ENCODE measurements at places on chromosomes 16 and 17.

- DNase-seq, result no peak
Observed at GRCh38 chr16:50972876-50973275, 178.2 kb downstream of the SALL1 start.

GRCh38 chr16:19810817-19811731, 73.6 kb downstream of the GPRC5B start:
- peak; percentile 76 for DNase-seq

DNA sequence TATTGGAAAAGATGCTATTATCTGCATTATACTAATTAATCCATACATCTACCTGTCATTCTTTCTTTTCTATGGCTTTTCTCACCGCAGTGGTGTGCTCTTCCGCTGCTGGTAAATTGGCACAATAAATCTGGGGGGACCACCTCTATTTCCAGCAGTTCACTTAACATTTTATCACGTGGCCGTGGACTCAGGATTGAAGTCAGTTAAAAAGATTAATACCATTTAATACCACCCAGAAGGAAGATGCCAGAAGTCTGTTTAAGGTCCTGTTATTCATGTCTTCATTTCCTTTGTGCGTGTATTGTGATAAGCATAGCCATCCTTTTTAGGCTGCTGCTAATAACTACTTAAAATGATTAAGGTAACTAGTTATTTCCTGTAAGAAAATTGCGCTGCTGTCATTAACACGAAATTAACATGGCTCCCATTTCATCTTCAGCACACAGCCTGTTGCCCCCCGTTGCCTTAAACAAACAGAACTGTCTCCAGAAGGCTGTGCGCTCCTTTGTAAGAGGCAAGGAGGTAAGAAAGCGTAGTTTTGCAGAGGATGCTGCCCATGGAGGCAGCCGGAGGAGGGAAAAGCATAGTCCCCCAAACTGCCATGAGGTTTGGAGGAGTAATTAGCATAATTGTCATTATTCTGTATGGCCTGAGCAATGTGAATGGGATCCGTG, 414.4 kb downstream of the UTP18 start:
- DNase-seq, result no peak

- no peak for DNase-seq
Observed at GRCh38 chr16:5865236-5865635, 767.6 kb upstream of the EEF2KMT start.

GRCh38 chr16:57354311-57354710, 4.3 kb upstream of the CCL22 start:
- no peak for DNase-seq

- DNase-seq, result peak; percentile 70
Observed at GRCh38 chr16:10097271-10097670, 85.0 kb downstream of the GRIN2A start.

GRCh38 chr17:44473367-44473766, 29.8 kb downstream of the GPATCH8 start:
- peak; percentile 21 for DNase-seq

DNA sequence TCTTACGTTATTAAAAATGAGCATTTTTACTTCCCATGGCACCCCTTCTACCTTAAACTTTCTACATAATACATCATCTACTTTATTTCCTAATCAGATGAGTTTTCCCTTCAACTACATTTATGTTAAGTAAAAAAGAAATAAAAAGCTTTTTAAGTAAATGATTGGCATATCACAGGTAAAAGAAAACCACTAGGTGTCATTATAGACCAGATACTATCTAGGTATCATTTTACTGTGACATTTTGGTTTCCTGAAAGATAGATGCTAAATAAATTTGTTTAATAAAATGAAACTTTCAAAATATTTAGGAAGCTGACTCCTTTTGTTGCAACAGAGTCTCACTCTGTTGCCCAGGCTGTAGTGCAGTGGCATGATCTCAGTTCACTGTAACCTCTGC, 3.8 kb upstream of the CMTM1 start:
- DNase-seq, result no peak

DNA sequence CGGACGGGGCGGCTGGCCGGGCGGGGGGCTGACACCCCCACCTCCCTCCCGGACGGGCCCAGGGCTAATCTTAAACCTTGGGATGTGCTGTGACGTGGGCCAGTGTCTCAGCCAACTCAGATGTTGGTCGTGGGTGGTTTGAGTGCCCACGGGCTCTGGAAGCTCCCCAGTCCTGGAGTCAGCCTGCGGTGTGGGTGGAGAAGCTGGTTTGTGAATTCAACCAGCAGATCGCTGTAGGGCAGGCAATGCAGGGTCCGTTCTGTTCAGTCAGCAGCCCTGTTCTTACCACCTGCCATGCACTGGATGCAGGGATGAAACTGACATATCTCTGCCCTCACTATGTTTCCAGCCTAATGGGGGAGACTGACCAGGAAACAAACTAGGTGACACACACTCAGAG, 8.0 kb upstream of the ZNF500 start:
- DNase-seq, result no peak

- no peak for DNase-seq
Observed at GRCh38 chr16:58937661-58938060, 203.5 kb upstream of the GOT2 start.

DNA sequence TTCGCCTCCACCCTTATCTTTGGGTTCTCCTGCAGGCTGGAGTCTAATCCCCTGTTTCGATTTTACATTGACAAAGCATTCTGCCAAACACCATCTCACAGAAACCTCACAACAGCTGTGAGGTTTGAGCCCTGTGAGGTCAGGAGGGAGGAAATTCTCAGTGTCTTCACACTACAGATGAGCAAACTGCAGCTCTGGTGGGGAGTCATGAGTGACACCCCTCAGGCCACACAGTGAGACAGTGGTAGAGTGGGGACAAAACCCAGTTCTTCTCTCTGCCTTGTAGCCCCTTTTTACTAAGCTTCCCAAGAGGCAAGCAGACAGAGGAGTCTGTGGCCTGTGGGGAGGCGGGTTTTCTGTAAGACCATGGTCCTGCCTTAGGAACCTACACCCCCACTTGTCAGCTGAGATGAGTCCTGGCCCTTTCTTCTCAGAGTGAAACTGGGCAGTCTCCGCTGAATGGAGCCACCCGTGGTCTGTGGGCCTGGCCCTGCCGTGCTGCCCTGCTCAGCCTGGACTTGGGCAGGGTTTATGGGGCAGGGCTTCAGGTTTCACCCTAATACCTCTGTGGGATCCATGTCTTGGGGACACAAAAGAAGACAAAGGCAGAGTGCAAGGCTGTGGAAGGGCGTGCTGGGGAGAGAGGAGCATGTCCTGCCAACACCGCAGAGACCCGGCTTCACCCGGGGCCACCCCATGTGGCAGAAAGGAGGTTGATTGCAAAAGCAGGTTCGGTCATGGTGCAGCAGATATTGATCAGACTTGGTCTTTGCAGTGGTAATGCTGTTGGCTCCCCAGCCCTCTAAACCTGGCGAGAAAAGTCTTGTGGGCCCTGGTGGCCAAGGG, 59.0 kb downstream of the ABR start:
- no peak for DNase-seq

- DNase-seq, result no peak
Observed at GRCh38 chr17:77843896-77844295, 114.6 kb upstream of the TNRC6C start.

GRCh38 chr16:2912330-2913199, 834 bp downstream of the FLYWCH1 start:
- peak; percentile 72 for DNase-seq

DNA sequence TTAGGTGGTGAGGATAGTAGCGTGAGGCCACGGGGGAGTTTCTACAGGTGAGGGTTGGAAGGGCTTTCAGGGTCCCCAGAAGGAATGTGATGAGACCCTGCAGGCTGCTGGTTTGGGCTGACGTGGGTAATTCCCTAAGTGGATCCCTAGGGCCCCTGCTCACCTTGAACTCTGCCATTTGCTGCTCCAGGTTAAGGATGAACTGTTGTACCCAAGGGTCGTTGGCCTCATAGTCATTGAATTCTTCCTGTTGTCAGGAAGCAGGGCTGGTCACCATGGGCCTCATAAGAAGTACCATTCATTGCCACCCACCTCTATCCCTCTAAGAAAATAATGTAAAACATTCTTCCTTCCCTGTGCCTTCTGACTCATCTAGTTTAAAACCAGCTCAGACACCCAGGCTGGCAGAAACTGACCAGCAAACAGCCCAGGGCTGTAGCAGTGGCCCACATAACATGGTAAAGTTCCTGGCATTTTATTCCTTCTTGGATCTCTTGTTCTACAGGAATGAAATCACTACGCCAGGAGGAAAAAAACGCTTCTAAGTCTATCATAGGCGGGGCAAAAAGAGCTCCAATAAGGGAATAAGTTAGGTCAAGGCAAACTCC, 27.6 kb downstream of the FCSK start:
- peak; percentile 83 for DNase-seq

DNA sequence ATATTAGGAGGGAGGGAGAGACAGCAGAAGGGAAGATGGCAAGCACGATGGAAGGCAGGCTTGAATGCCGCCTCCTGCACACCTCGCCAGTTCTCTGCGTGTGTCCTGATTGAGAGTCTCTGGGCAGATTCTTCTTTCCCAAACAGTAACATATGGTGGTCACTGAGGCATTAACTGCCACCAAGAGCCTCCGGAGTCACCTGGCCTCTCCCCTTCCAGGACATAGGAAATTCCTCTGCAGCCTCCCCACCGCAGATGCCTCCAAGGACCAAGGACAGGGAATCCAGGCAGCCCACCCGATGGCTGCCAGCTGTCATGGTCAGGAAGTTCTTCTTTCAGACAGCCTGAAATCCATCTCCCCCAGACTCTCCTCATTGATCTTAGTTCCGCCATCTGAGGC, 149.3 kb downstream of the ENGASE start:
- no peak for DNase-seq

DNA sequence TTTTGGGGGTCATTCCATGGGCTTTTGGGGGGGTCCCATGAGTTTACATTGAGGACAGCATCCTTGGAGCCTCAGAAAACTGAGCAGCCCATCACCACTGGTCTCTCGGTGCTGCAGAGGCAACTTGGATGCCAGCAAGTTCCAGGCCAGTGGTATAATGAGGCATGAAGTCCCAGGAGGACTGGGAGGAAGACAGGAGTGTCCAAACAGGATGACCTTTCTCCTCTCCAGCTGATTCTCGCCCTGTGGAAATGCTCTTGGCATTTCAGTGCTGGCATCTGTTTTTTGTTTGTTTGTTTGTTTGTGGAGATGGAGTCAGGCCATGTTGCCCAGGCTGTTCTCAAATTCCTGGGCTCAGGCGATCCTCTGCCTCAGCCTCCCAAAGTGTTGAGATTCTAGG, 347.6 kb downstream of the SNX29 start:
- DNase-seq, result no peak

DNA sequence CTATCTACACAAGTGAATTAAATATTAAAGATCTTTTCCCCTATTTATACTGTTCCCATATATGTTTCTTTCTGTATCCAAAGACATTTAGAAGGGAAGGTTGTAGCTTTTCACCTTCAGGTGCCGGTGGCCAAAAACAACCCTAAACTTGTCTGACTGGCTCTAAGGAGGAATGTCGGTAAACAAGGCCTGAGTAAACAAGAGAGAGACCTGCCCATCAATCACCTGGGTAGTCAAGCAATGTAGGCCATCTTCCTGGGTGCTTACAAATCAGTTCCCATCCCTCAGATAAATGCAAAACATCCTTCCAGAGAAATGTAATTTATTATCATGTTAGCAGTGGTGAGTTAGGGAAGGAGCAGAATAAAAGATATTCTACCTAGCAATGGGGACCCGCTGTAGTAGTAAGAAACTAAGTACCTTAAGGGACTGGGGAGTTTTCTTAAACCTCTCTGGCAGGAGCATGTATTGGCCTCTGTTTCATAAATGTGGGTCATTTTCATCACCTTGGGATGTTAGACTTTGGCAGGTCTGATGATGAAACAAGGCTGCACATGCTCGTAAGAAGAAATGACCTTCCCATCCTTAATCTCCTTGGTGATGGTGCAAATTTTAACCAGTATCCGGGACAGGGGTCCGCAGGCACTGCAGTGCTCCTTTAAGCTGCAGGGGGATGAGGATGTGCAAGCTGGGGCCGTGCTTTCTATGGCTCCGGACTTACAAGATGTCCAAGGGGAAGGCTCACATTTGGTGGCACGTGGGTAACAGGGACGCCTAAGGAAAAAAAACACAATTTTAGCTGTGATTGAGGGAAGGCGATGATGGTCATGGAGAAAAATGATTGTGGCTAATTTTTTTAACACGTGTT, 8.4 kb downstream of the KRT39 start:
- no peak for DNase-seq

DNA sequence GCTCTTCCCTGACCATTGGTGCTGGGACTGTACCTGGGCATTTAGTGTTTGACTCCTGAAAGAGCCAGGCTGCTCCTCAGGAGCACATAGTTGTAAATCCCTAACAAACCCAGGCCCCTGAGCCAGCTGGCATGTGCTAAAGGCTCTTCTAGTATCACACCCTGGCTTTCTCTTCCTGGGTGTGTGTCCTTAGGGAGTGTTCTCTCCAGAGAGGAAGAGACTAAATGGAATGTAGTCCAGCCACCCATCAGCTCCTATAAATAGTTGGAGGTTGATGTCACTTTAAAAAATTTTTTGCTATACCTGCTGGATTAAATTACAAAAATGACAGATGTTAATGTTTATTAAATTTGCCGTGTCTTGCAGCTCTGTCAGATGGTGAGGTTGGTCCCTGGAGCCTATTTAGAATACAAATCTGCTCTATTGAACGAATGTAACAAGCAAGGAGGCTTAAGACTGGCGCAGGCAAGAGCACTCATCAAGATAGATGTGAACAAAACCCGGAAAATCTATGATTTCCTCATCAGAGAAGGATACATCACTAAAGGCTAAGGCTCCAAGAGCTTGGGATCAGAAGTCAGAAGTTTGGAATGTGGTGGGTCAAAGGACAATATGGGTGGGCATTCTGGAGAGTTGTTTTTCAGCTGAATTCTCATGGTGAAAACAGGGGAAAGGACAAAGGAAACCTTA, 13.1 kb upstream of the DUSP14 start:
- peak; percentile 85 for DNase-seq

GRCh38 chr17:53472586-53472985, 350.1 kb upstream of the KIF2B start:
- no peak for DNase-seq

- DNase-seq, result peak; percentile 40
Observed at GRCh38 chr17:17191961-17192381, 14.2 kb downstream of the PLD6 start.

DNA sequence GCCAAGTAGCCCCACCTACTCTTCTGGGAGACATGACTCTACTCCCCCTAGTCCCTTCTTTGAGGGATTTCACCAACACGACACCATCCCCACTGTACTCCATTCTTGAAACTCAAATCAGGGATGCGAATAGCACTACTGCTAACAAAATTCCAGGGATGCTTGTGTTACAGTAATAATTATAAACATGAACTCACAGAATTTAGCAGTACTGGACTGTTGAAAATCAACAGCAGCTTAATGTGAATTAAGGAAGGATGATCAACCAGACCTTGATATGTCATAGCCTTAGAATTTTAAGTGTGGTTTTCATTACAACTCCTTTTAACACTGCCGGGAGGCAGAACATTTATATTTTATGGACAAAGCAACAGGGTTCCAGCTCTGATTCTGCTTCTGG, 37.9 kb downstream of the AMFR start:
- peak; percentile 76 for DNase-seq

DNA sequence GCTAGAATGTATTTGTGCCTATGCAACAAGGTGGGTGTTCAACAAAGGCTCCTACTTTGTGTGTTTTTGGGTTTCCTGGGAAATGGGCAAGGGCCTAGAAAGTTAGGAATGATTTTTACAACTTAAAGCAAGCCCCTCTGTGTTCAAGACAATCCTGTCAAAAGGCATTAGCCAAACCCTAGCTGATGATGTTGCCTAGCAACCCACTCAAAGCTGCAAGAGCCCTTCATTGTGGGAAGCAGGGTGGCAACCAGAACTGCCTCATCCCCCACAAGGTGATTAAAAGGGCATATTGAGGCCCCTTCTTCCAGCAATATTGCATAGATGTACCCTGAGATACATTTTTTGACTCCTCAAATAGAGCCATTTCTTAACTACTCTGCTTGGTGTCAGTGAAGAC, 16.0 kb upstream of the RASL10B start:
- no peak for DNase-seq

- no peak for DNase-seq
Observed at GRCh38 chr16:76125871-76126270, 151.3 kb upstream of the CNTNAP4 start.
